ENCODE measurements at places on chromosomes 5 and 9.

DNA sequence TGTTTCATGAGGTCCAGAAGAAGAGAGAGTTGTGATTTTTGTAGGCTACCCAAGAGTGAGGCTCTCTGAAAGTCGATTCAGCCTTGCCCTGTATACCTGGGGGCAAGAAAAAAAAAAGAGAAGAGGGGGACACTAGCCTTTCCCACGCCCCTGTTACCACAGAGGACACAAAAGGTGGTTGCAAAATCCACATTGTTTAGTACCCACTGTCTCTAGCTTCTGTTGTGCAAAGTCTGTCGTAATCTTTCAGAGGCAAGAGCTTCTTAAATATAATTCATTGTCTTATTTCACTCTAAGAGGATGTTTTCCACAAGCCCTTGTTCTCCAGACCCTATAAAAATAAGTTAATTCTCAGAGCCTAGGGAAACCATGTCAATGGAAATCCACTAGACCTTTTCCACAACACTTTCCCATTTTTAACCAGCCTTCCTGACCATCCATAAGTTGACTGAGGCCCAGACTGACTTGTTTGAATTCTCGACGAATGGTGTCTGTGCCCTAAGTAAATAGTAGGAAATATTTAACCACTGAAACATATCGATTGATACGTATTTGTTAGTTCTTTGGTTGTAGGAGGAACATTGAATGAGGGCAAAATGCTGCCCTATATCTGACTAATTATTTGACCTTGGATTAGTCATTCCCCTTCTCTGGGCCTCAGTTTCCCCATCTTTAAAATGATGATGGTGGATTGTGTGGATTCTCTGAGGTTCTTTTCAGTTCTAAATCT is 182.7 kb downstream of the PAPPA start:
- H3K4me3 ChIP-seq = no peak overlapping the region
- H3K27ac ChIP-seq = no peak overlapping the region
- no peak for DNase-seq

DNA sequence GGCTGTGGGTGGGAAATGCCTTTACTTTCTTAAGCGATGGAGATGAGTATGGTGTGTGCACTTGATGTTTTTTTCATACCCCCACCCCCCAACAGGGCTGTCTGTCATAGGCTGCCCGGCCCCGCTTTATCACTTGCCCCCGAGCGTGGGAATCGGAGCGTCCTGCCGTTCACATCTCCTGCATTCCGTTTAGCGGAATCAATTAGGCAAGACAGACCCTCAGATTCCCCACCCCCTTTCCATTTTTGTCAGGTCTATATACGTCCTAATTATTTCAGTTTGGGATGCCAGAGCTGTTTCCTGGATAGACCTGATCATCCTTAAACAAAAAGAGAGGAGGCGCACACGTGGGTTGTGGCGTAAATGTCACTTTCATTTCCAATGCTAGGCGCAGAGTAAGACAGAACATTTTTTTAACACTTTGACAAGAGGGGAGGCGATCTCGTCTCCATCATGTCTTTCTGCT is 217.2 kb downstream of the MEF2C start:
- peak overlapping the region; percentile 79 for H3K4me3 ChIP-seq
- H3K27ac ChIP-seq = no peak overlapping the region
- H3K4me1 ChIP-seq = peaks cover 27% of the 10 kb centered on the region
- peaks cover 88% of the 10 kb centered on the region for H3K27me3 ChIP-seq

DNA sequence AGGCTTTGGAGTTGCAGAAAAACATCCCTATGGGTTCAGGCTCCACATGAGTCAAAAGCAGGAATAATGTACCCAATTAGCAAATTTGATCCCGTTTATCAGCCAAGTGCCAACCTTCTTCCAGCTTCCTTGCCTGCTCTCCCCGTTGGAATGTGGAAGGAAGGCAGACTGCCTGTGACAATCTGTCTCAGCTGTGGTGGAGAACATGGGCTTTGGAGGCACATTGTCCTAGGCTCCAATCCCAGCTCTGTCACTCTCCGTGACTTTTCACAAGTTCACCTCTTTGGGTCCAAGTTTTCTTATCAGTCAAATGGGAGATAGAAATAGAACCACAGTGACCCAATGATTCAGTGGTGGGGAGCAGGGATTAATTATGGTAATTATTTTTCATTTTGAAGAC is 113.9 kb downstream of the ARHGAP26 start:
- no peak overlapping the region for H3K4me3 ChIP-seq
- H3K4me1 ChIP-seq = no peaks in the 10 kb centered on the region
- H3K36me3 ChIP-seq = no peaks in the 10 kb centered on the region
- no peak overlapping the region for H3K27ac ChIP-seq
- DNase-seq = no peak
- H3K27me3 ChIP-seq = no peaks in the 10 kb centered on the region

GRCh38 chr9:114016629-114017423 is 61.3 kb downstream of the AMBP start:
- H3K27ac ChIP-seq = no peak overlapping the region
- no peak overlapping the region for H3K4me3 ChIP-seq
- no peaks in the 10 kb centered on the region for H3K36me3 ChIP-seq
- H3K4me1 ChIP-seq = no peaks in the 10 kb centered on the region
- DNase-seq = no peak

DNA sequence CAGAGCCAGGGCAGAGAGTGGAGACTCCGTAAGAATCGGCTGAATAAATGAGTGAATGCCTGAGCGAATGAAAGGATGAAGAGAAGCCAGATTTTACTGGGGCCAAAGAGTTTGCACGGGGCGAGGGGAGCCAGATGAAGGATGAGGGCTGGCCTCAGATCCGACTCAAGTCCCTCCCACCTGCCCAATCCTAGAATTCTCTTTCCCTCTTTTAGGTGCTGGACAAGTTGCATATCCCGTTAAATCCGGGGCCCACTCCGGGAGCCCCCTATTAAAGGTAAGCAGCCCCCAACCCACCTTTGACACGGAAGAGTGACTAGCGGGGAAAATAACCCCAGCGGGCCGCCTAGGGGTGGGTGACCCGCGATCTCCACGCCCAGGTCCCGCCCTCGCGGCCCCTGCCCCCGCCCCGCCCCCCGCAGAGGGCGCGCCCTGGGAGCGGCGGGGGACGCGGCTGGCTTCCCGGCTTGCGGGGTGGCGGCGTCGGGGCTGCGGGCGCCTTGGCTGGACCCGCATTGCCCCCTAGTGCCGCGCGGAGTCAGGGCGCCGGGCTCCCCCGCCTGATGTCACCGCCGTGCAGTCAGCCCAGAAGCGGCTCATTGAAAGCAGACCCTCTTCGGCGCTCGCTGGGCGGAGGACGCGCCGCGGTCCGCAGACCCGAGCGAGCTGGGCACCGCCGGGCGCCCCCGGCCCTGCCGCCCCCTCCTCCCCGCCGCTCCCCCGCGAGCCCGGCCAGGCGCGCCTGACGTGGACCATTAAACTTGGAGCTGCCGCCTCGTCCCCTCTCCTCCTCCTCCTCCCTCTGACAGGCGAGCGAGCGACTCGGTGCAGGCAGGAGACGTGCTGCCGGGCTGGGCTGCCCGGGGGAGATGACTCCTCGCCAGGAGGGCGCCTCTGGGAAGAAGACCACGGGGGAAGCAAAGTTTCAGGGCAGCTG is at the start of gene ADRA1B:
TSS of gene ADRA1B (plus strand) at position 579 of the 937 bp plus-strand sequence. CDS start 424 bp downstream, outside the sequence.
- peaks cover 57% of the 10 kb centered on the region for H3K27me3 ChIP-seq
- H3K4me1 ChIP-seq = peaks cover 3% of the 10 kb centered on the region
- no peak within 1 kb of the TSS for H3K27ac ChIP-seq
- H3K36me3 ChIP-seq = no peaks in the 10 kb centered on the region
- H3K4me3 ChIP-seq = peak within 1 kb of the TSS; percentile 40
- peak; percentile 70 for DNase-seq

DNA sequence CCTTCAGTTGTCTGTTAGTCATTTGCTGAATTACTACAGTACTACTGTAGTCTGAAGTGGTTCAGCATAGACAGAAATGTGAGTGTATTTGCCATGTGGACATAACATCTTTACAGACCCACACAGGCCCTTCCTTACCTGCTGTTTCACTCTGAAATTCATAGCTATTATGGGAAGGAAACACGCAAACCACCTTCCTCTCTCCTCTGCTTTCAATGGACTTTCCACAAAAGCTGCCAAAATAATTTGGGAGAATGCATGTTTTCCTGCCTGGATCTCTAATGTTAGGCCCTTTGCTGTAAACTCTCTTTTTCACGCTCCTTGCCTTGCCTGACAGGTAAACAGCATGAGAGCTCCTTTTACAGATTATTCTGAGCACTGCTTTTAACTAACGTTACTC is 294.0 kb downstream of the GLIS3 start:
- H3K4me3 ChIP-seq = no peak overlapping the region
- no peak overlapping the region for H3K27ac ChIP-seq
- H3K36me3 ChIP-seq = no peaks in the 10 kb centered on the region
- no peaks in the 10 kb centered on the region for H3K27me3 ChIP-seq
